ENCODE measurements at places on chromosomes 2 and 18. TPM values are rescaled to one million over a fixed set of nuclear protein-coding genes. Genes with fewer than 3 reads are reported as not detected.

DNA sequence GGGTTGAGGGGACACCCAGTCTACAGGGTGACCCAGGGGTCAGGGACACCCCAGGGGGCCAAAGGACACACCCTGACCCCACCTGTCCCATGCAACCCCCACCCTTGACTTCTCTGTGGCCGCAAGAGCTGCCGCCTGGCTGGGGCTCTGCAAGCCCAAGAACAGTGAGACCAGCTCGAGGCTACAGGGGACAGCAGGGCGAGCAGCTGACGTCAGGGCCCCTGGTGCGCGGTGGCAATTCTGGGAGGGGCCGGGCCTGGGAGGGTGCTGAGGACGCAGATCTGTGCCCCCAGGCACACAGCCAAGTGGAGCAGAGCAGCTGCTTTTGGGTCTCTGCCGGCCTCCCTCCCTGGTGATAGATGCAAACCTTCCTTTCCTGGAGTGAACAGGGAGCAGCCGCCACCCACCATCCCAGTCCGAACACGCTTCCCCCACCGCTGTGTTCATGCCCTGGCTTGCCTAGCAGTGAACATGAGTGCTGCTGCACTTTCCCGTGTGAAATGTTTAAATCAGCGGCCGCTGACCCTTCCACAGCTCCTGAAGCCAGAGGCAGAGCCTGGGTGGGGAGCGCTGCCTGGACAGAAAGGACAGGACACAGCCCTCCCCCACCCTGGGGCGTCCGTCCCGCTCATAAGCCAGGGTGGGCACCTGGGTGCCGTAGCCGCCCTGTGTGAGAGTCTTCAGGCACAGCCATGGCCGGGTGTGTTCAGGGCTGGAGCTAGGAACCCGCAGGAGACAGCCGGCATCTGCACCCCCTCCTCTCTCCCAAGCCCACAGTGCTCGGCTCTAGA is 46.9 kb downstream of the SLC66A2 start:
- H3K27me3 ChIP-seq = peaks cover 11% of the 10 kb centered on the region
- H3K4me3 ChIP-seq = no peak overlapping the region
- H3K36me3 ChIP-seq = peaks cover 47% of the 10 kb centered on the region
- no peaks in the 10 kb centered on the region for H3K4me1 ChIP-seq
- H3K27ac ChIP-seq = no peak overlapping the region

- H3K36me3 ChIP-seq = no peaks in the 10 kb centered on the region
- no peaks in the 10 kb centered on the region for H3K27me3 ChIP-seq
- H3K27ac ChIP-seq = no peak overlapping the region
- H3K4me3 ChIP-seq = no peak overlapping the region
Observed at GRCh38 chr2:163157891-163158496, 319.4 kb upstream of the KCNH7 start.

DNA sequence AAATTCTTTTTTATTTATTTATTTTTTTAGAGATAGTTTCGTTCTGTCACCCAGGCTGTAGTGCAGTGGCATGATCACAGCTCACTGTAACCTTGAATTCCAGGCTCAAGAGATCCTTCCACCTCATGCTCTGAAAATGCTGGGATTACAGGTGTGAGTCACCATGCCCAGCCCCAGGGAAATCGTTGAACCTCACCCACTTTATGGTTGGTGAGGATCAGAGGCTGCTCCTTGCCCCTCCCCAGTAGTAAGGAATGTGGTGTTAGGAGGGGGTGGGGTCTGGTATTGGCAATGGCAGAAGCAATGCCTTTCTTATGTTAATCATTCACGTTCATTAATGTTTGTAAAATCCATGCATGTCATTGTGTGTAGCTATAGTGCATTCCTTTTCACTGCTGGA is 161.9 kb downstream of the SUCLG1 start:
- no peak for DNase-seq
- no peak overlapping the region for H3K27ac ChIP-seq
- H3K36me3 ChIP-seq = no peaks in the 10 kb centered on the region
- no peak overlapping the region for H3K4me3 ChIP-seq
- H3K27me3 ChIP-seq = no peaks in the 10 kb centered on the region

DNA sequence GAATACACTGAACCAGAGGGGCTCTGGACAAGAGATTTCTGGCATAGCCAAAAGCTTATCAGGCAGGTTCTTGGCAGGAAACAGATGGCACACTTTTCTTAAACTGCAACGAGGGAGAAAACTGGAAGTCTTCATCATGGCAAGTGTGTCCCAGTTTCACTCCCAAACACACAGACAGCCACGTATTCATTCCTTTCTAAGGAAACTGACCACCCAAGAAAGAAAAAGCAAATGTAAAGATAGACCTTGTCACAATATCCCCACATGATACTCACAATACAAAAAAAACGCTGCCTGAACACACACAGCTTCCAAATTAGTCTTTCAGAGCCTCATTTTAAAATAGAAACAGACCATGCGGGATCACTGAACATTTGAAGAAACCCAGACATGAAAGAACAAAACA is 40.6 kb upstream of the RTTN start:
- no peak for DNase-seq
- H3K4me1 ChIP-seq = peaks cover 6% of the 10 kb centered on the region
- H3K27ac ChIP-seq = peak overlapping the region; percentile 20
- H3K27me3 ChIP-seq = peaks cover 4% of the 10 kb centered on the region

DNA sequence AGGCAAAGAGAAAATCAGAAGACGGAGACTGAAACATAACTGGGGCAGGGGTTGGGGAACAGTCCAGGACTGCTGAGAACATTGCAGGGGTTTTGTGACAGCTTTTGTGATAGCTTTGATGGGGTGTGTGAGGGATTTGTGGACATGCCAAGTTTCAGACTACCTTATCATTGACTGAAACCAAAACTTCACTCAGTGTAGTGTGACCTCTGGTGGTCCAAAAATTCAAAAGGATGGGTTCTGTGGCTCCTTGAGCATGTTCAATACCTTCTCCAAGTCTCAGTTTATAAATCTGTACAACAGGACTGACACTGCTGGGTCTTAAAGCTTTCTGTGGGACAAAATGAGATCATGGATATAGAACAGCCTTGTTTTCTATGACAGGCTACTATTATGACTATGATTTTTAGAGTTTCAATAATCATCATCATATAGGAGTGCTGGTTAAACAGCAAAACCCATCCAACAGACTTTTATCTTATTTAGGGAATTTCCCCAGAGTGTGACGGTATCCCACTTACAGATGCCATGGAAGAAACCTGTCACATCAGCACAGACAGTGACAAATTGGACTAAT is 259.2 kb upstream of the SLC14A2 start:
- no peak overlapping the region for H3K4me3 ChIP-seq
- peaks cover 4% of the 10 kb centered on the region for H3K4me1 ChIP-seq
- H3K36me3 ChIP-seq = no peaks in the 10 kb centered on the region
- no peak overlapping the region for H3K27ac ChIP-seq

- H3K4me3 ChIP-seq = no peak overlapping the region
- H3K27me3 ChIP-seq = no peaks in the 10 kb centered on the region
- no peak overlapping the region for H3K27ac ChIP-seq
- DNase-seq = no peak
Observed at GRCh38 chr18:3706279-3707097, 256.5 kb downstream of the TGIF1 start.

- no peak overlapping the region for H3K27ac ChIP-seq
- H3K4me3 ChIP-seq = no peak overlapping the region
- H3K4me1 ChIP-seq = peaks cover 26% of the 10 kb centered on the region
Observed at GRCh38 chr18:76380791-76381405, 114.1 kb downstream of the ZNF516 start.

DNA sequence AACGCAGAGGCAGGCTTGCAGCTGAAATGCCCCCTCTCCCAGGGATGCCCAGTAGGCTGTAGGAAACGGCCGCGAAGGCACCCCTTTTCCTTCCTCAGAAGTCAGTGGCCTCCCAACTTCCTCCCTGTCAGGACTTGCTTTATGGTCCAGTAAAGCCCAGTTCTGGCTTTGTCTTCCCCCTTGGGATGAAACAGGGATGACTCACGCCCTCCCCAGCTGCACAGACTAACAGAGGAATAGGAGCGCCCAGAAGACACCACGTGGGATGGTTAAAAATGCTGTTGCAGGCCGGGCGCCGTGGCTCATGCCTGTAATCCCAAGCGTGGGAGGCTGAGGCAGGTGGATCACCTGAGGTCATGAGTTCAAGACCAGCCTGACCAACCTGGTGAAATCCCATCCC is 6.9 kb downstream of the CREG2 start:
- H3K27ac ChIP-seq = no peak overlapping the region
- peaks cover 1% of the 10 kb centered on the region for H3K27me3 ChIP-seq
- H3K4me3 ChIP-seq = no peak overlapping the region
- H3K36me3 ChIP-seq = peaks cover 5% of the 10 kb centered on the region
- no peak for DNase-seq
- peaks cover 64% of the 10 kb centered on the region for H3K4me1 ChIP-seq

DNA sequence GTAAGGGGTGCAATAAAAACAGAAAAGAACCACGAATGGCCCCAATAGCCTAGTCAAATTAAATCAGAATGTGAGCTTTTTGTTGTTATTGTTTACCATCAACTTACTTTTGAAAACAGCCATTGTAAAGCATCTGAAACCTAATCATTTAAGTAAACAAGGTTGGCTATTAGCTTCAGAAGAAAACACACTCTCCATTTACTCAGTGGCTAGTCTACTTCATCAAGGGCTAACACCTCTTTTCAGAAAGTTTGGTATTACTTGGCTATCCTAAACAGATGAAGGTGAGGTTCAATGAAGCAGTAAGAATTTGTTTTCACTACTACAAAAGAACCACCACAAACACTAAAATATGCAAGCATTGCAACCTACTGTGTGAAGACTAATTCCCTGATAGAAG is 398.0 kb downstream of the CDH2 start:
- no peak overlapping the region for H3K4me3 ChIP-seq
- no peaks in the 10 kb centered on the region for H3K4me1 ChIP-seq
- no peaks in the 10 kb centered on the region for H3K27me3 ChIP-seq
- DNase-seq = no peak

DNA sequence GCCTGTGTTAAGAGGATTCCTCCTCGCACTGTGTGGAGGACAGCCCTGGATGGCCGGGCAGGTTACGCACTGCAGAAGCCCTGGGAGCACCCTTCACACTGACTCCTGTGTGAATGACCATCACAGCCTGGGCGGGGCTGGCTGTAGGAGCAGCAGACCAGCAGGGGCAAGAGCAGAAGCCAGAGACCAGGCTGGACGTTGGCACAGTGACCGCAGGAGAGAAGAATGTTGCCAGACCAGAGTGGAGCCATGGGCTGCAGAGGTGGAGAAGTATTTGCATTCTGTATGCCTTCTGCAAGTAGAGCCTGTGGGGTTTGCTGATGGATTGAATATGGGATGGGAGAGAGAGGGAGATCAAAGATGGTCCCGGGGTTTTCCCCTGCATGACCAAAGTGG is 23.1 kb downstream of the LRRFIP1 start:
- no peak for DNase-seq
- H3K36me3 ChIP-seq = peaks cover 28% of the 10 kb centered on the region
- H3K27me3 ChIP-seq = peaks cover 3% of the 10 kb centered on the region
- no peak overlapping the region for H3K27ac ChIP-seq

DNA sequence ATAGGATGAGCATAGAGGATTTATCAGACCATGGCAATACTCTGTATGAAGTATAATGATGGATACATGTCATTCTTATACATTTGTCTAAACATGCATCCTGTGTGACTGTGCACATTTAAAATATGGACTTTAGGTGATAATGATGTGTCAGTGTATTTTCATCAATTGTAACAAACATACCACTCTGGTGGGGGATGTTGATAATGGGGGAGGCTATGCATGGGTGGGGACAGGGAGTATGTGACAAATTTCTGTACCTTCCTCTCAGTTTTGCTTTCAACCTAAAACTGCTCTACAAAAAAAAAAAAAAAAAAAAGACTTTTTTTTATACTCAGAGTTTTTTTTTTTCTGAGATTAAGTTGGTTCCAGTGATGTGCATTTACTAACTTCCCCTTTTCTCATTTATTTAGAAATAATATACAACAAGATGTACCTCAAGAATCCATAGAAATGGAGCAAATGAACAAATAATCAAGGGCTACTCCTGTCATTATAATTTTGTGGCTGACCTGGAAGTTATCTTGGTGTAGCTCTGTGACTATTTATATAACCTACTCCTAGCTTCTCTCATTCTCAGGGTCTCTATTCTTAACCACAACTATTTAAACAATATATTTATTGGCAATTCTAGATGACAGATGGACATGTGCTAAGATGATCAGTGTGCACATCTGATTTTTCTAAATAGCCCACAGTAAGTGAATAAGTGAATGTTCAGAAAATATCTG is 108.9 kb upstream of the ITGA4 start:
- H3K27me3 ChIP-seq = no peaks in the 10 kb centered on the region
- peaks cover 7% of the 10 kb centered on the region for H3K4me1 ChIP-seq
- H3K36me3 ChIP-seq = no peaks in the 10 kb centered on the region

GRCh38 chr2:8604262-8604661 is 77.6 kb upstream of the ID2 start:
- peaks cover 1% of the 10 kb centered on the region for H3K27me3 ChIP-seq
- H3K27ac ChIP-seq = no peak overlapping the region
- no peaks in the 10 kb centered on the region for H3K36me3 ChIP-seq
- H3K4me1 ChIP-seq = no peaks in the 10 kb centered on the region

DNA sequence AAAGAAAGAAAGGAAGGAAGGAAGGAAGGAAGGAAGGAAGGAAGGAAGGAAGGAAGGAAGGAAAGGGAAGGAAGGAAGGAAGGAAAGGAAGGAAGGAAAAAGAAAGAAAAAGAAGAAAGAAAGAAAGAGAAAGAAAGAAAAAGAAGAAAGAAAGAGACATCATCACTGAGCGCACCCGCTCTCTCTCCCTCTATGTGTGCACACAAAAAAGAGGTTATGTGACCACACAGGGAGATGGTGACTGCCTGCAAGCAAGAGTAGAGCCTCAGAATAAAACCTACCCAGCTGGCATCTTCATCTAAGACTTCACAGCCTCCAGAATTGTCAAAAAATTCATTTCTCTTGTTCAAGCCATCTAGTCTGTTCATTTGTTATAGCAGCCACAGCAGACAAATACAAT is 1307.4 kb upstream of the ACVR2A start:
- H3K27me3 ChIP-seq = peaks cover 5% of the 10 kb centered on the region
- peaks cover 21% of the 10 kb centered on the region for H3K4me1 ChIP-seq
- H3K4me3 ChIP-seq = no peak overlapping the region
- no peak for DNase-seq
- H3K36me3 ChIP-seq = peaks cover 4% of the 10 kb centered on the region

- H3K27ac ChIP-seq = no peak overlapping the region
- no peak overlapping the region for H3K4me3 ChIP-seq
- H3K4me1 ChIP-seq = no peaks in the 10 kb centered on the region
- no peaks in the 10 kb centered on the region for H3K36me3 ChIP-seq
- no peak for DNase-seq
- no peaks in the 10 kb centered on the region for H3K27me3 ChIP-seq
Observed at GRCh38 chr2:149994057-149994728, 406.6 kb upstream of the MMADHC start.

DNA sequence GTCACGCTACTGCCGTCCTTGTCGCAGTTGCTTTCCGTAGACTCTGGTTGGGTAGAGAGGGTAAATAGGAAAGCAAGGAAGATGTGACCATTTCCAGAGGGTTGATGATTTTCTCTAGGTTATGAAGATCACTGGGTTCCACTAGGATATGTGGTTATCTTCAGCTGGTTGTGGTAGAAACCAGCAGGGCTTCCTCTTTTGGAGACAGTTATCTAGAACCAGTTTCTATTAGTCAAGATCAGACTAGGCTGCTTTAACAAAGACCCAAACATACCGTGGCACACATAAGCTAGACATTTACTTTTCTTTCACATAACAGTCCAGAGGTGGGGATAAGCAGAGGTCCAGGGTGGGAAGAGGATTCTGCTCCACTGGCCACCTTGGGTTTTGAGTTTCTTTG is 59.6 kb downstream of the FASTKD2 start:
- H3K4me1 ChIP-seq = peaks cover 16% of the 10 kb centered on the region
- no peak overlapping the region for H3K4me3 ChIP-seq
- H3K27ac ChIP-seq = no peak overlapping the region
- no peaks in the 10 kb centered on the region for H3K36me3 ChIP-seq
- H3K27me3 ChIP-seq = peaks cover 1% of the 10 kb centered on the region

TMSB10 gene
- 3,500 TPM for total RNA-seq

IL1RL1 gene
- 0.10 TPM for total RNA-seq

C2orf81 gene
- total RNA-seq = 5.0 TPM

STK39 gene
- 14.3 TPM for total RNA-seq

PLCD4 gene
- 90.2 TPM for total RNA-seq

Measured in endothelial cell (in vitro differentiated cells).